NAMALWA (cell line): ENCODE measurements at places on chromosomes 3 and 15.

DNA sequence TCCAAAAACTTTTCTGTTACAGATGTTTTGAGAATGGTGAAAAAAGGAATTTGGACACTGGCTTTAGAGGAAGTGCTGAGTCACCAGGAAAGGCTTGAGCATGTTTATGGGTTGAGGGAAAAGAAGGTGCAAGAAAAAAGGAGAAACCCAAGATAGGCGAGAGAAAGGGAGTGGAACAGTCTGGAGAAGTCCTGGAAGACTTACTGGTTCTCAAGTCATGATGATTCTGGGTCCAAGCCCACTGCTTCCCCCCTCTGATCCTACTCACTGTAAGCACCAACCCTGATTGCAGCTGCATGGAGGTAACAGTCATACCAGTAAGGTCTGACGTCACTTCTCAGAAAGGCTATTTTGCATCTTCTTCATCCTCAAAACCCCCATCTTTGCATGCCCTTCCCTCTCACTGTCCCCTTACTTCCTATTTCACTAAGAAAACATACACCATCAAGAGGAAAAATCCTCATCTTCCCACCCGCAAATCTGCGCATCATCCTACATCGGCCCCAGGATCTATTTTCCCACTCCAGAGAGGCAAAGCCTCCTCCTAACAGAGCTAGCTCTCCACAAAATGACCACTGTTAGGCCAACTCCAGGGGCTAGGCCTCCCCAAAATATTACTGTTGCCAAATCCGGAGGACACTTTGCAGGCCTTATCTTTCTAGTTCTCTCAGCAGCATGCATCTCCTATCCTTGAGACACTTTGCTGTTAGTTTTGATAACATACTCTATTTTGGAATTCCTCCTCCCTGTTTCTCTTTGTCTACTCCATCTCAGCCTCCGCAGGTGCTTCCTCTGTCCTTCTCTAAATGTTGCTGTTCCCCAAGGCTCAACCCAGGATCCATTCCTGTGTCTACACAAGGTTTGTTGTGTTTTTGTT, 3.2 kb upstream of the ATP13A3 start:
- peak; percentile 69 for DNase-seq

DNA sequence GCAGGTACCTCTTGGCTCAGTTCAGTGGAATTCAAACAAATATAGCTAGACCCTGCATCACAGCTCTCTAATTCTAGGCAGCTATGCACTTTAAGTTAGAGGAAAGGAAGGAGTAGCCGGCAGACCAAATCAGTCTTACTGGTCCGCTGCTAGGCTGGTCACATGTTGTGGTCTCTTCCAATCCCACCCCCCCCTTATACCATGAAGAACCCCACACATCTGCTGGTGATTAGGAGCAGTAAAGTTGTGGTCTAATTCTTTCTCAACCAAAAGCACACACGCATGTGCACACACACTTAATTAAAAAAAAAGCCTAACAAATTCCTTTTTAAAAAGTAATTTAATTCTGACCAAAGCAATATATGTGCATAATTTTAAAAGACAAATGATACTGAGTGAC, 16.7 kb upstream of the SH3GL3 start:
- no peak for DNase-seq

- DNase-seq: no peak
Measured at GRCh38 chr15:29835301-29835700, 13.0 kb upstream of the TJP1 start.

DNA sequence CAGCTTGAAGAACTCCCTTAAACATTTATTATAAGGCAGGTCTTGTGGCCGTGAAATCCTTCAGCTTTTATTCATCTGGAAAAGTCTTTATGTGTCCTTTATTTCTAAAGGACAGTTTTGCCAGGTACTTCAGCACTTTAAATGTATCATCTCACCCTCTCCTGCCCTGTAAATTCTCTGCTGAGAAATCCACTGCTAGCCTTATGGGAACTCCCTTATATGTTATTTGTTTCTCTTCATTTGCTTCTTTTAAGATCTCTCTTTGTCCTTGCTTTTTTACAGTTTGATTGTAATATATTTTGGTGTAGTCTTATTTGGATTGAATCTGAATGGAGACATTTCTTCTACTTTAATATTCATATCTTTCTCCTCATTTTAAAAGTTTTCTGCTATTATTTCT, 86.7 kb upstream of the RBMS3 start:
- no peak for DNase-seq

DNA sequence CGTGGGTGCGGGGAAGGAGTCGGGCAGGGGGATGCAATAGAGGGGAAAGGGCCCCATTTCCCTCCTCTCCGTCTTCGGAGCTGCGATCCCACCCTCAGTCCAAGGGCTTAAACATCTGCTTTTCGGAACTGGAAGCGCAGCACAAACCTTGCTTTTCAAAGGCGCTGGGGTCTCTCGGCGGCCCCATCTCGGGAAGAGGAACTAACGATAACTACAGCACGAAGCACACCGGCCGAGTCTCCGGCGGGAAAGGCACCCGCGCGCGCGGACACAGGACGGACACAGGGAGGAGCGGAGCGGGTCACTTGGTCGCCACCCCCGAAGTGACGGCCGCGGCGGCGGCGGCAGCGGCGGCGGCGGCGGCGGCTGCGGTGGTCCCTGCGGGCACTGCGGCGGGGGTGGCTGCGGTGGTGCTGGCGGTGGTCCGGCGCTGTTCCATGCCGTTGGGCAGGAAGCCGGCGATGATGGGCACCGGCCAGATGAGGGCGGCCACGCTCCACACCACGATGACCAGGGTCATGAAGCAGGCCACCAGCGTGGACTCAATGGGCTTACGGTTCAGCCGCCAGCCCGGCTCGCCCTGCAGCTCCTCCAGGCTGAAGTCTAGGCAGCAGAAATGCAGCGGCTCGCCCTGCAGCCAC, 1.1 kb downstream of the TMEM158 start:
- no peak for DNase-seq

DNA sequence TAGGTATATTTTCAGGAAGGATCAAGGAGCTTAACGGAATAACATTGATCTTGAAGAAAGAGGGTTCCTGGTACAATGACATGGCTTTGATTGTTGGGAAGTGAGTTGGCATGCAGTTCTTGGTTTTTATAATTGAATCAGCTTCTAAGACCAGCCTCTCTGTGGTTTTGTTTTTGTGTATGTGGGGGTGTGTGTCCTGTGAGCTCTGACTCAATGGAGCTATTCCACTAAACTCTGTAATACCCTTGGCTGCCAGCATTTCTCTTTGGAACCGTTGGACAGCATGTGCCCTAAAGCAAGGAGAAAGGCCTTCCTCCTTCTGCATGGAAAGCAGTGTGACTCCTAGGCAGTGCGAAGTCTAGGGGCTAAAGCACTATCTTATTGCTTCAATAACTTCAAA, 124.8 kb downstream of the EDEM1 start:
- DNase-seq: no peak

DNA sequence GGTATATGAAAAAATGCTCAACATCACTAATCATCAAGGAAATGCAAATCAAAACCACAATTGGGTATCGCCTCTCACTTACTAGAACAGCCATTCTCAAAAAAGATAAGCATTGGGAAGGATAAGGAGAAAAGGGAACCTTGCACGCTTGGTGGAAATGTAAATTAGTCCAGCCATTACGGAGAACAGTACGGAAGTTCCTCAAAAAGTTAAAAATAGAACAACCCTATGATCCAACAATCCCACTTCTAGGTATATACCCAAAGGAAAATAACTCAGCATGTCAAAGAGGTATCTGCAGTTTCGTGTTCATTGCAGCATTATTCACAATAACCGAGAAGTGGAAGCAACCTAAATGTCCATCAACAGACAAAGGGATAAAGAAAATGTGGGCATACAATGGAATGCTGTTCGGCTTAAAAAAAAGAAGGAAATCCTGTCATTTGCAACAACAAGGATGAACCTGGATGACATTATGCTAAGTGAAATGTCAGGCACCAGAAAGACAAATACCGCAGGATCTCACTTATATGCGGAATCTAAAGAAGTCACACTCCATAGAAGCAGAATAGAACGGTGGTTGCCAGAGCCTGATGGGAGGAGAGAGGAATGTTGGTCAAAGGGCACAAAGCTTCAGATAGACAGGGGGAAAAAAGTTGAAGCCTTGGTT, 11.7 kb upstream of the CMTM7 start:
- DNase-seq: no peak

- DNase-seq: no peak
Measured at GRCh38 chr3:149384911-149385321, 7.5 kb upstream of the TM4SF1 start.

DNA sequence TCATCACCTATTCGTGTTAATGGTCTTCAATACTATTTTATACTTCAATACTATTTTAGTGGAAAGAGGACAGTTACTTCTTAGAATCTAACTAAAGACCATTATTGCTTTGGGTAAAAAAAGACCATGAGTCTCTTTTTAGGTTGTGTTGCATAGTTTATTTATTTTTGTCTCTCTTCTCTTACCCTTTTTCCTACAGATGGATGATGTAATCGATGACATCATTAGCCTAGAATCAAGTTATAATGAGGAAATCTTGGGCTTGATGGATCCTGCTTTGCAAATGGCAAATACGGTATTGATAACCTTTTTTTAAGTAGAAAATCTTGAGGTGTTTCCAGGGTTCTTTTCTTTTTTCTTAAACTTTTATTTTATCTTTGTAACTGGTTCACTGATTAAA, 58.5 kb upstream of the SAMMSON start:
- DNase-seq: no peak

GRCh38 chr3:43638594-43639447, 17.0 kb upstream of the ANO10 start:
- peak; percentile 28 for DNase-seq

- DNase-seq: no peak
Measured at GRCh38 chr3:122033023-122033422, 11.0 kb upstream of the ILDR1 start.

DNA sequence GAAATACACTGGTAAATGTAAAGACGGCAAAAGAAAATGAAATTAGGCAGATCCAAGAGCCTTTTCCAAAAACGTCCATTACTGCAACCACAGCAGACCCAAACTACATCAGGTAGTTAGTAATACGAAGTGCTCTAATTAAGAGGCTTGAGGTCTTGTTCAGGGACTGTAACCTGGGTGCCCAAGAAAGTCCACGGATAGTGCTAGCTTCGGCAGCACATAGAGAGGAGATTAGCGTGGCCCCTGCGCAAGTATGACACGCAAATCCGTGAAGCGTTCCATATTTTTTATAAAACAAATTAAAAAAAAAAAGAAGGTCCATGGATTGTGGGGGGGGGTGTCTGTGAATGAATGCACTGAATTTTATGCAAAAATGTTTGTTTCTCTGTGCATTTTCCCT, 1.4 kb downstream of the COPB2 start:
- DNase-seq: no peak

DNA sequence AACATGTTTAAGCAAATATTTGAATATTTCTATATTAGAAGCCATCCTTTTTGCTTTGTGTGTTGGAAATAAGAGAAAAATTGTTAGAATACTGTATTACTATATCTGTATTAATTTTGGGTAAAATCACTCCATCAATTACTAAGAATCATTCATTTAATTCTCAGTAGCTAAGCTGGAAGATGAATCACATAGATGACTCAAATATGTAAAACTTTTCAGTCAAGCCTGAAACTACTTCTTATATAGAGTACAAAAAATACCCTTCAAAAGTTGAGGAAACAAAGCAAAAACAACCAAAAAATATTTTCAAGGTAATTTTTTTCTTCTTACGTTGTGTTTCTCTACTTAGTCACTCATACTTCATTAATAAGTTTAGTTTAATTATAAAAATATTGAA, 205.7 kb upstream of the ROBO1 start:
- no peak for DNase-seq

DNA sequence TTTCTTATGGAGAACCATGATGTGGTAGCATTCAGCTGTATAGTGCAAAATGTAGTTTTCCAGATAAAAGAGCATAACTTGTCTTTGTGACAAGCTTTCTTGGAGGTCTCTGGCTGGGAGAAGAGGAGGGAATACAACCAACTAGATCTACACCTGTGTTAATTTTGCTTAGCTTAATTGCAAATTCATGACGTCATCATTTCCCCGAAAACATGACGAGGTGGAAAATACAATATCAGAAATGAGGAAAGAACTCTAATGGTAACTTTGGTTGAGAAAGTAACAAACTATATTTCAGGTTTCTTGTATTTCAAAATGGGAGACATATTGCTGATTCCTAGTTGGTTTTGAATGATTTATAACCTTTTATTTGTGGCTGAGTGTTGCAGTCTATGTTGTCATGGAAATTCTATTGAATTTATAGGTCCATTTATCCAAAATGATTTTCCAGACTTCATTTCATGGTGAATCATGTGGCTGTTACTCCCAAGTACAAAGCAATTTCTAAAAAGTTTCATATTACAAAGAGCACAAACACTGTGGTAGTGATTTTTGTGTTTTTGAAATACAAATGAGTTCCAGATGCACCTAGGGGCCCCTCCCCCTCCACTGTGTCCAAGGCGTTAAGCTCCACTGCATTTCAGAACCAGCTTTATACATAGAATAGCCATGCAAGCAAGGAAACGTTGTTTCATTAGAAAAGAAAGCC, 307.2 kb downstream of the FEZF2 start:
- no peak for DNase-seq

- DNase-seq: no peak
Measured at GRCh38 chr3:106029954-106030626, 161.3 kb upstream of the CBLB start.

- no peak for DNase-seq
Measured at GRCh38 chr3:145017959-145018358, 1046.3 kb downstream of the DIPK2A start.

GRCh38 chr3:125078951-125079674, 23.3 kb upstream of the HEG1 start:
- no peak for DNase-seq

- no peak for DNase-seq
Measured at GRCh38 chr3:32215185-32215584, 23.3 kb upstream of the CMTM8 start.

DNA sequence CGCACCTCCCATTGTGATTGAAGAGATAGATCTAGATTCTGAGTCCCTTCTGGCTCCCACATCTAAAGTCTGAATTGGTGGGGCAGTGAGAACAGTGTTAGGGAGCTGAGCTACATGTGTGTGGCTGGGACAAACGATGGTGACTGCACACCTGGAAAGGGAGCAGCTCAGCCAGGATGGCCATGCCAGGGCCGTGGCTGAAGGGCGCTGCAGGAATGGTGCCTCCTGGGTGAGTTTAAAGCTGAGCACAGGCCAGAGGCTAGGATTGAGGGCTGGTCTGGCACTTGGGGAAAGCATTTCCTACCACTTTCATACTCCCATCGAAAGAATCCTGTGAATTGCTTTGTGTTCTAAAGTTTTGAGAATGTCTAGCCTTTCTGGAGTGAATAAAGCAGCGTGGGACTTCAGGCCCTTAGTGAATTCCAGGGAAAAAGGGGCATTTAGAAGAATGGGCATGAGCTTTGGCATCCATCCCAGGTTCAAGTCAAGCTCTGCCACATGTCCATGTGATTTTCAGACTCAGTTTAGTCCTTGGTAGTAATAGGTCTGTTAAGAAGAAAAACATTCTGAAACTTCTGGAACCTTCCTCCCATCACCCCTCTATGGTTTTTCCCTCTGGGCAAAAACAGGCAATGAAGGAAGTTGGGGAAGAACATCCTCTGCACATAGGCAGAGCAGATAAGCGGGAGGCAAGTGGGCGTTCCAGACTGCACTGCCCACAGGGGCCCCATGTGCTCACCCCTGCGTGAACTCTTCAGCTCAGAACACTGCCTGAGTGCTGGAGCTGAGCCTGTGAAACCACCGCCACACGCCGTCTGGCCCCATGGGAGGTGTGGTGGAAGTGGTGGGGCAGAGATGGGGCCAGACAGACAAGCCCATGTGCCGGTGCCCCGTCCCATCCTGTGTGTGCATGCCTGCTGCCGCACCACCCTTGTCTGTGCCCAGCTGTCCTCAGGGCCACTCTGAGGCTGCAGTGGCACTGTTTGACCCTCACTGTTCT, 12.9 kb upstream of the CPNE9 start:
- peak; percentile 66 for DNase-seq
